ENCODE measurements at places on chromosomes 5 and 9. TPM values are rescaled to one million over a fixed set of nuclear protein-coding genes. Genes with fewer than 3 reads are reported as not detected.
A peak's percentile ranks its signal among the peaks of the same experiment; 100 is the strongest.

DNA sequence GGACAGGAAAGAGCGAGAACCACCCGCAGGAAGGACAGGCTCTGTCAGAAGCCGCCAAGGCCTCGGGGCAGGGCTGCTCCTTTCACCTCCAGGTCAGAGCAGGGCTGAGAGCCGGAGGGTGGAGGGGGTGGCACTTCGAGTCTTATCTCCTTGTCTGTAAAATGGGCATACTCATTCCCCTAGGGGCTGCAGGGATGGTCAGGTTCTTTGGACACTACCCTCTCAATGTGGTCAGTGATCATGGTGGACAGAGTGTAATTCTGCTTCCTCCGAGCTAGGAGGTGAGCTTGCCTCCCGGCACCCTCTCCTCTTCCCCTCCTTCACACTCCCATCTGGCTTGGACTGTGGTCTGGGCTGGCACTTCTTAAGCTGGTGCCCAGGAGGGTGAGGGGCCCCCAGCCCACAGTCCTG is 39.6 kb downstream of the RGS3 start:
- DNase-seq: no peak

DNA sequence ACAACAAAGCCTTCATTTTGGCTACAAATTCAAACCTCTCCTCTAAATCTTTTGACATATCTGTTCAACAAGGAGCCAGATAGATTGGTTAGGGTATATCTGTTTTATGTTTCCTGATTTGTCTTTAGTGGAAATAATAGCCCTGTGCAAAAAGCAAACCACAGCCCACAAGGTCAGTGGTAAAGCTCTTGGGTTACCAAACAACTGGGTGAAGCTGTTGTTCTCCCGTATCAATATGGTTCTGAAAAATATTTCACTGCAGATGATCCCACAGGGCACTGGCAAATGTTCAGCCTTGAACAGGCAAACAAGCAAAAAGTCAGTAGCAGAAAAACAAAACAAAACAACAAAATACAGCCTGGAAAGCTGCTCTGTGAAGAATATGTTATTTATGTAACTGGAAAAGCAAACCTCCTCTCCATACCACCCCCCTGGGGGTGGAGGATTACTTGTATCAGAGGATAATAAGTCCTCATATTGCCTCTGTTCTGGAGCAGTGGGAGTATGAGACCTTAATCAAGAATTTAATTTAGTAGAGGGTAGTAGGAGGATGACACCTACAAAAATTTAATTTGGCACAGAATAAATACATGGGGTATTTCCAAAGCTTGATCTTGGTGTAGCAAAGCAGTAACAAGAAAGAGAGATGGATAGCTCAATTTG is 20.8 kb upstream of the PTBP3 start:
- DNase-seq: no peak

DNA sequence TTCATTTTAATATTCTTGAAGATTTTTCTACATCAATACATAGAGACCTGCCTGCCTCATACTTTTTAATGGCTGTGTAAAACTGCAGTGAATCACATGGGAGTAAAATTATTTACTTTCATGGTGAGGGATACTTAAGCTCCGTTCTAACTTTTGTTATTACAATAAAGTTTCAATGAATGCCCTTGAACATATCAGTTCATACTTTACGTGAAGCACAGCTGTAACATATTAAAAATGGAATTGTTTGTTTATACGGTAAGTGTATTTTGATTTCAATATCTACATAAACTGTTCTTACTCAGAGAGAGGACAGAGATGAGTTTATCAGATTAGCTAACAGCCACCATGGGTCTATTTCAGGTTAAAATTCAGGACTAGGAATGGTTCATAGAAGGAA is 155.1 kb downstream of the NR3C1 start:
- no peak for DNase-seq

- DNase-seq: no peak
Observed at GRCh38 chr5:93401634-93402213, 179.3 kb downstream of the NR2F1-AS1 start.

GRCh38 chr5:108858959-108859358 is 111.3 kb downstream of the FER start:
- no peak for DNase-seq

GRCh38 chr5:72882989-72883388 is 66.5 kb downstream of the TNPO1 start:
- no peak for DNase-seq

DNA sequence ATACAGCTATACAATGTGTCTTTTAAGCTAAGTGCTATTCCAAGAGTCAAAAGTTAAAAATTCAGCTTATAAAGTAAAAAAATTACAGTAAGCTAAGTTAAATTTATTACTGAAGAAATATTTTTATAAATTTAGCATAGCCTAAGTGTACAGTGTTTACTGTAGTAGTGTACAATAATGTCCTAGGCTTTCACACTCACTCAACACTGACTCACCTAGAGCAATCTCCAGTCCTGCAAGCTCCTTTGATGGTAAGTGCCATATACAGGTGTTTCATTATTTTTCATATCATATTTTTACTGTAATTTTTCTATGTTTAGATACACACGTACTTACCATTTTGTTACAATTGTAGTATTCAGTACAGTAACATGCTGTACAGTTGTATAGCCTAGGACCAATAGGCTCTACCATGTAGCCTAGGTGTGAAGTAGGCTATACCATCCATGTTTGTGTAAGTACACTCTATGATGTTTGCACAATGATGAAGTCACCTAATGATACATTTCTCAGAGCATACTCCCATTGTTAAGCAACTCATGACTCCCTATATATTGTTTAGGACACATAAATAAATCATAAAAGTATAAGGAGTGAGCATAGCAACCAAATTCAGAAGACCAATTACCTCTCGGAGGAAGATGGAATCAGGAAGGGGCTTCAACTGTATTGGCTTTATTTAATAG is 165.1 kb upstream of the SLC30A5 start:
- no peak for DNase-seq

DNA sequence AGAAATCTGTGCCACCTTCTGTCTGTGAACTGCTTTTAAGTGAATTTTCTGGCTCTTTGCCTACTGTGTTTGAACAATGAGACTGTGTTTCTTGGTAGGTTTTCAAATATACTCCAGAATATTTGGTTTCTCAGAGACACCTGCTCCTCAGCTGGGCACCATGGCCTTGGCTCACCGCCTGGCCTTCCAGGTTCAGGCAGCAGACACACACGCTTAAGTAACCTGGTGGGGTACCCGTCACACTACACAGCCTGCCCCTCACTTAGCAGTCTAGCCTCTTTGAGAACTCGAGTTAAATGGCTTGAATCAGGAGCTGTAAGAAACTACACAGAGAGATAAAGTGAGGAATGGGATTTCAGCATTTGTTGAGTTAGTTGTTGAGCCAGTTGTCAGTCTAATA is 530.5 kb downstream of the MTRR start:
- no peak for DNase-seq

DNA sequence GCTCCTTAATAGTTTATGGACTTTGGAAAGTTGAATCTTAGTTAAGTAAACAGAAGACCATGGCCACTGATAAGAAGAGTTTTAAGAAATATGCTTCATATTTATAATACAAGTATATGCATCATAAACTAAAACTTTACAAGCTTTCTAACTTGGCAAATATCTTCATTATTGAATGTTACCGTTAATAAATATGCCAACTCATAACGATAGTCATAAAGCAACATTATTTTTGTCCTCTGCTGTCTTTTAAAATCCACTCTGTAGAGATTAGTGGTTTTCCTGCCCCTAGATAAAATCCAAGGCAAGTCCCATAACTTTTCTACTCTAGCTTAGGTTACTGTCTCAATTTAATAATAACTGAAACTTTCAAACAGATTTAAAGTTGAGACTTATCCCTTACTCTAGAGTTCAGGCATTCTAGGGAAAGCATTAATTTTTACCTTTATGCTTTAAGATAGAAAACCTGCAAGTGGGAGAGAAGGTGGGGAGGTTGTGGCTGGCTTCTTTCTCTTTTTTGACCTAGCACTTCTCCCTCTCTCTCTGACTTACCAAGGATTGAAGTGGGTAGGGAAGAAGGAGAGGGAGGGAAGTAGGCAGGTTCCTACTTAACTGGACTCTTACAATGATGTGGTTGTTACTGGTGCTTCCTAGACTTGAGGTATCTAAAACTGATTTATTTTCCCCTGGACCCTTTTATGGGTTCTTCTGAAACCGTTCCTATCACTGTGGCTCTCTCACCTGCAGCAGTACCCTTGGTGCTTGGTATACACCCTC is 29.6 kb downstream of the RNF145 start:
- DNase-seq: no peak

- peak; percentile 62 for DNase-seq
Observed at GRCh38 chr5:171495122-171495700, 75.8 kb downstream of the FGF18 start.

GRCh38 chr5:1771149-1772065 is 28.2 kb downstream of the MRPL36 start:
- DNase-seq: no peak

- DNase-seq: no peak
Observed at GRCh38 chr9:27377147-27377807, 80.3 kb upstream of the EQTN start.

DNA sequence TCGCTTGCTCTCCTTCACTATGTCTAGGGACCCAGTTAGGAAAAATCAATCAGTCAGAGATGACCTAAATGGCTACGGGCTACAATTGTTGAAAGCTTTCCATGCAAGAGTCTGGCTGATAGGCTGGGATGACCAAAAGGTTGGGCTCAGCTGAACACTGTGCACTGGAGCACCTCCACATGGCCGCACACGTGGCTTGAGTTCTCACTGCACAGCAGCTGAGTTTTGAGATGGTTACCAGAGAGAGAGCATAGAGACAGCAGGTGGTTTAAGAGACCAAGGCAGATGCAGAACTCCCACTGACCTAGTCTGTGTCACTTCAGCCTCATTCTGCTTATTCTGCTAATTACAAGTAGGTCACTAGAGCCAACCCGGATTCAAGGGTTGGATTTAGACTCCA is 2354.8 kb upstream of the C9orf72 start:
- no peak for DNase-seq

DNA sequence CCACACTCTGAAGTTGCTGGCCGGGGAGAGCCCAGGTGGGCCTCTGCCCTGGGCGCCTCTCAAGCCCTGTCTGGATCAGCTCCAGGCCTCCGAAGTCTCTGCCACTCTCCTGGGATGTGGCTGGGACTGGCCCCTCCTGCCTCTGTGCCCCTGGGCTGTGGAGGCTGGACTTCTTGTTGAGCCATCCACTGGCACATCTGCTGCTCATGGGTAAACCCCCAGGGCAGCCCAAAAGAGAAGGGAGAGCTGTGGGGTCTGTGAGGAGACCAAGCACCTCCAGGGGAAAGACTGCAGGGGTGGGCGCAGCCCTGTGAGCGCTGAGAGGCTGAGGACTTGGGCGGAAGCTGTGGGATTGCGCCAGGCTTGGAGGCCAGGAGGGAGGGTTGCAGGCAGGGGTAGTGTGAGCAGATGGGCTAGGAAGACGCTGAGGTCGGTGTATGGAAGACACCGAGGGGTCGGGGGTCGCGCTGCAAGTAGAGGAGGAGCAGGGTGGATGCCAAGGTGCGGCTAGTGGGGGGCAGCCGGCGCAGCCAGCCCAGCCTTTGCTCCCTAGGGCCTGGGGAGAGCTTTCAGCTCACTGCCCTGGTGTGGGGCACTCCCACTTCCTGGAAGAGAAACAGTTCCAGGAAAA is 118.1 kb downstream of the WNK2 start:
- DNase-seq: no peak

GRCh38 chr5:90658620-90659019 is 100.0 kb downstream of the ADGRV1 start:
- DNase-seq: no peak

GRCh38 chr9:89808756-89809181 is 204.0 kb downstream of the GADD45G start:
- no peak for DNase-seq

- peak; percentile 56 for DNase-seq
Observed at GRCh38 chr9:99056886-99057664, 47.8 kb upstream of the TGFBR1 start.

GRCh38 chr5:74517700-74518099 is 122.8 kb downstream of the ENC1 start:
- DNase-seq: peak; percentile 69

- no peak for DNase-seq
Observed at GRCh38 chr5:164352695-164353094, 847.3 kb downstream of the MAT2B start.

The CARD9 gene
- 1.7 TPM for total RNA-seq

The SLC45A2 gene
- total RNA-seq: not detected

The FOXI1 gene
- 0.59 TPM for total RNA-seq

The MLANA gene
- not detected for total RNA-seq

The RETREG1 gene
- total RNA-seq: 0.12 TPM

The HMCN2 gene
- total RNA-seq: 0.20 TPM

The PCDHA9 gene
- total RNA-seq: not detected

The SHC3 gene
- total RNA-seq: not detected

The TMEM232 gene
- total RNA-seq: 2.6 TPM

The MARCOL gene
- not detected for total RNA-seq

The ACTL7A gene
- not detected for total RNA-seq
